HT1080 (cell line): ENCODE measurements at places on chromosomes 2 and 18.

DNA sequence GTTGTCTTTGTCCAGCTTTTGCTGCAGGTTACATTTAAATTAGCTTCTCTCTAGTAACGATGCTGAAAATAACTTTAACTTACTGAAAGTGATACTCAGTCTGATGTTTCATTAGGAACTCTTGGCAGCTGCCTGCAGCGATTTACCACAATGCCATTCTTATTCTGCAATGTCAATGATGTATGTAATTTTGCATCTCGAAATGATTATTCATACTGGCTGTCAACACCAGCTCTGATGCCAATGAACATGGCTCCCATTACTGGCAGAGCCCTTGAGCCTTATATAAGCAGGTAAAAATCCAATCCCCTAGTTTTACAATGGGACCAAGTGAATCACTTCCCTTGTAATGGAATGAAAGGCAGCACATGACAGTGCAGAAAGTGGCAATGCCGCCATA is 16.3 kb upstream of the MFF start:
- no peak for DNase-seq

DNA sequence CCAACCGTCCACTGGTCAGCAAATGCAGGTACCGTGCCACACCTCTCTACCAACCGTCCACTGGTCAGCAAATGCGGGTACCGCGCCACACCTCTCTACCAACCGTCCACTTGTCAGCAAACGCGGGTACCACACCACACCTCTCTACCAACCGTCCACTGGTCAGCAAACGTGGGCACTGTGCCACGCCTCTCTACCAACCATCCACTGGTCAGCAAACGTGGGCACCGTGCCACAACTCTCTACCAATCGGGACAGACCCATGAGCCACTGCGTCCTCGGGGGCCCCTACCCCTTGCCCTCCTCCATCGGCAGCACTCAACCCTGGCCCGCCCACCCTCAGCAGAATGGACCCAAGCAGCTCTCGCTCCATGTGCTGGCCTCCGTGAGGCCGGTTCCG is 226.4 kb upstream of the SALL3 start:
- DNase-seq: no peak

- DNase-seq: no peak
Observed at GRCh38 chr18:36624451-36625167, 204.2 kb downstream of the TPGS2 start.

- no peak for DNase-seq
Observed at GRCh38 chr2:46610021-46610420, 130.7 kb downstream of the TMEM247 start.

GRCh38 chr2:236571145-236571544 is 1.5 kb downstream of the ACKR3 start:
- DNase-seq: no peak

DNA sequence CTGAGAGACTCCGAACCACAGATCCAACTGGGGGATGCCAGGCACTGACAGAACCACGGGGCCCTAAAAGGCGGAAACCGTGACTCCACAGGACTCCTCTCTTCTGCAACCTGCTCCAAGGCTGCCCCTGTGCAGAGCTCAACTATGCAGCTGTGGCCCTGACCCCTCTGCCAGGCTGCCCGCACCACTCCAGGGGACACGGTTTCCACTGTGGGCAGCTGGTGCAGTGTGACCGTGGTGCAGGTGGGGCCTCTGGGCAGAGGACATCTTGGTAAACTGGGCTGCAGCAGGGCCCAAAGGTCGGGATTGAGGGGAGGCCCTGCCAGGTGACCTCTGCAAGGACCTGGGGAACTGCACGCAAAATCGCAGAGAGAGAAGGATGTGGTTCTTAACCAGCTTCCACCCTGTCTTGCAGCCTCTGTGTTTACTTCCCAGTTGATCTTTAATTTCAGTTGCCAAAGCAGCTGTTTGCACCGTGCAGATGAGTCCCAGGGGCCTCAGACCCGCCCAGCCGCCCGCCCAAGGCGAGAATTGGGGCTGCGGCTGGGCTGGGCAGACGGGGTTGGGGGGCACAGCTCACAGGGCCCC is 104.6 kb upstream of the CTDP1 start:
- DNase-seq: no peak

GRCh38 chr18:27860701-27861107 is 316.2 kb downstream of the CDH2 start:
- peak; percentile 59 for DNase-seq

DNA sequence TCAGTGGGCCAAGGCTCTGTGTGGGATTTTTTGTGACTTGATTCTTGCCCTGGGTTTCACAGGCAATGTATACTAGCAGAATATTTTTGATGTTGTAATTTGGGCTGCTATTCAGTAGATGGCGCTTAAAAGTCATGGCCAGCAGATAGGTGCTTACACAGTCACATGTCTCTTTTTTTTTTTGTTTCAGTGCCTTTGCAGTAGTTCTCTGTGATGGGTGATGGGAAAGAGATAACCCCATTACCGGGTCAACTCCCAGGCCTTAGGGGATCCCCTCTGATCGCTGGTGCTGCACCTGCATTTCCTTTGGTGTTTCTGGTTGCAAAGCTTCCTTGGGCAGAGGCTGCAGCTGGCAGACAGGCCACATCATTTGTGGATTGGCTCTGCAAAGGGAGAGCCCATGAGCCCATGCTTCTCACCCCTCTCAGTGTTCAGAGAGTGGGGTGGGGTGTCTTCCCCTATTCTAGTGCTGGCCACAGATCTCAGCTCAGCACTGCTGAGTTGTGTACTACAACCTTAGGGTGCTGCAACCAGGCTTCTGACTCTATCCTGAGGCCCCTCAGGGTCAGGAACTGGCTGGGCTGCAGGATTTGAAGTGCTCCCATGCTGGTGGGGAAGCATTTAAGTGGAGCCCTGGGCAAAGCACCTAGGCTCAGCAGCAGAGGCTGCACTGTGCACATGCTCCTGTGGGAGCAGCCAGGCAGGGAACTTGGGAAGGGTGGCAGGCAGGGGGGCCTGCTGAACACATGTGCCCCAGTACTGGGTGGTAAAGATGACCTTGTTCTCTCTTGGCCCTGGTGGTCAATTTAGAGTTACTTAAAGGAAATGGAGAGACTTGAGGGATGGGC is 219.8 kb upstream of the SPHKAP start:
- peak; percentile 39 for DNase-seq

- no peak for DNase-seq
Observed at GRCh38 chr2:10478916-10479315, 30.8 kb upstream of the ODC1 start.
